ENCODE measurements at places on chromosomes 2 and 18.

GRCh38 chr2:2933426-2933825 is 444.2 kb downstream of the EIPR1 start:
- DNase-seq = no peak

DNA sequence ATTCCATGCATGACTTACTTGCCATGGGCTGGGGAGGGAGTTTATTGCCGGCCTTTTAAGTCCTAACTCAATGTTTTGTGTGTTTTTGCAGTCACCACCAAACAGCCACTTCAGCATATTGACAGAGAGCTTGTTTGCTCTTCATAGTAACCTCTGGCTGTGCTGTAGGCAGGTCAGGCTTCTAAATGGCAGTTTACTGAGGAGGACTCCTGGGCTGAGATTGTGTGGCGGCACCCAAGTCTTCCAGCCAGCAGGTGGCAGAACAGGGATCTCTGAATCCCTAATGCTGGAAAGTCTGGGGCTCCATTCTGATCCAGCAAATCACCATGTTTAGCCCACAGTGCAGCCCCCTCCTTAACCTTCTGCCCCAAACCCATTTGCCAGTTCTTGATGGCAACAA is 121.2 kb downstream of the CAPN13 start:
- DNase-seq = no peak

DNA sequence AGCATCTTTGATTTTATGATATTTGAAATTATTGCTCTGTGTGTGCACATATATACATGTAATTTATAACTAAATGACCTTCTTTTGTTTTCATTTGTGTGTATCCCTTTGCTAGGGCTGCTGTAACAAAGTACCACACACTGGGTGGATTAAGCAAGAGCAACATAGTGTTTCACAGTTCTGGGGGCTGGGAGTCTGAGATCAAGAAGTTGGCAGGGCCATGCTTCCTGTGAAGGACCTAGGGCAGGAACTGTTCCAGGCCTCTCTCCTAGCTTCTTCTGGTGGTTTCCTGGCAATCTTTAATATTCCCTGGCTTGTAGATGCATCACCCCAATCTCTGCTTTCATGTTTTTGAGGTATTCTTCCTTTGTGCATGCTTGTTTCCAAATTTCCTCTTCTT is 1043.9 kb downstream of the TSN start:
- no peak for DNase-seq

GRCh38 chr18:70499218-70499691 is 210.4 kb downstream of the SOCS6 start:
- DNase-seq = no peak

DNA sequence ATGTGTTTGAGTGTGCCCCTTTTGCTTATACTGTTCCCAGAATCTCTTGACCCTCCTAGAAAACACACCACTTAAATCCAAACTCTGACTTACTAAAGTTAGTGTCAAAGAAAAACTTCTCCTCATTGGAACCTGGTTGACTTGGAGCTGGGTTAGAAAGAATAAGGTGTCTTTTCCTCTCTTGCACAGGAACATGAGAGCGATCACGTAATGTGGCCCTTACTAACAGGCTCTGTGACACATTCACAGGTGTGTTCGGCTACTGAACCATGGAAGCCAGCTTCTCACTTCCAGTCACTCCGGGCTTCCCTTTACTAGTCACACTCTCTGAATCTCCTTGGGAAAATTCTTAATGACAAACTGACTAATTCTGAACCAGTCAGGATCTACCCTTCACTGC is 5.4 kb upstream of the POU3F3 start:
- DNase-seq = peak; percentile 72

DNA sequence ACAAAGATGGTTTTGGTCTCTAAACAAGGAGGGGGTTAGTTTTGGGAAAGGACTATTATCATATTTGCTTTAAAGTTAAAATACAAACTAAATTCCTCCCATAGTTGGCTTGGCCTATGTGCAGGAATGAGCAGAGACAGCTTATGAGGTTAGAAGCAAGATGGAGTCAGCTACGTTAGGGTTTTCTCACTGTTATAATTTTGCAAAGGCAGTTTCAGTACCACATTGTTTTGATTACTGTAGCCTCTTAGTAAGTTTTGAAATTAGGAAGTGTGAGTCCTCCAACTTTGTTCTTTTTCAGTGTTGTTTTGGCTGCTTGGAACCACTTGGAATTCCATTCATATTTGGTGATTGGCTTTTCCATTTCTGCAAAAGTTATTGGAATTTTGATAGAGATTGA is 23.4 kb downstream of the LCLAT1 start:
- DNase-seq = no peak

DNA sequence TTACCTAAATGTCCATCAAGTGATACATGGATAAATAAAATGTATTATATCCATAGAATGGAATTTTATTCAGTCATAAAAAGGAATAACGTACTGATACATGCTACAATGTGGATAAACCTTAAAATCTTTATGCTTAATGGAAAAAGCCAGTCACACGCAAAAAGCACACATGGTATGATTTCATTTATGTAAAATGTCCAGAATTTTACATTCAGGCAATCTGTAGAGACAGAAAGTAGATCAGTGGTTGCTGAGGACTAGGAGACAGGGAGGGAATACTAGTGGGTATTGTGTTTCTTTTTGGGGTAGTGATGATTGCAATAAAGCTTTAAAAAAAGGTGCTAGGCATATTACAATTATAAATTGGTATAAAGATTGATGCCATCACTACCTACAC is 30.7 kb upstream of the CD302 start:
- no peak for DNase-seq

DNA sequence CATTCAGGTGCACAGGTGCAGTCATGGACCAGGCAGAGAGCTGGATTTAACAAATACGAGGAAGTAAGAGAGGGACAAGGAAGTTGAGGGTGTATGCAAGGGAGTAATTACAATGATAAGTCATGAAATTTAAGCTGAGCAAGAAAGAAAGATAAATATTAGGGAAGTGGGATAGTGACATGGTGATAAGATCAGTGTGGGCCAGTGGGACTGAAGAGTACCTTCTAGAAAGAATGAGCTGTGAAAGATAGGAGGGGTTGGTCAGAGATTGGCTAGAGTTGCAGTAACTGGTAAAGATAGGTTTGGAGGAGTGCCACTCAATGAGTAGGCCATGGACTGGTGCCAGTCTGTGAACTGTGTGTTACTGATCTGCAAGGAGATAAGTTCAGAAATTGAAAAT is 200.8 kb upstream of the SIX3 start:
- peak; percentile 24 for DNase-seq

DNA sequence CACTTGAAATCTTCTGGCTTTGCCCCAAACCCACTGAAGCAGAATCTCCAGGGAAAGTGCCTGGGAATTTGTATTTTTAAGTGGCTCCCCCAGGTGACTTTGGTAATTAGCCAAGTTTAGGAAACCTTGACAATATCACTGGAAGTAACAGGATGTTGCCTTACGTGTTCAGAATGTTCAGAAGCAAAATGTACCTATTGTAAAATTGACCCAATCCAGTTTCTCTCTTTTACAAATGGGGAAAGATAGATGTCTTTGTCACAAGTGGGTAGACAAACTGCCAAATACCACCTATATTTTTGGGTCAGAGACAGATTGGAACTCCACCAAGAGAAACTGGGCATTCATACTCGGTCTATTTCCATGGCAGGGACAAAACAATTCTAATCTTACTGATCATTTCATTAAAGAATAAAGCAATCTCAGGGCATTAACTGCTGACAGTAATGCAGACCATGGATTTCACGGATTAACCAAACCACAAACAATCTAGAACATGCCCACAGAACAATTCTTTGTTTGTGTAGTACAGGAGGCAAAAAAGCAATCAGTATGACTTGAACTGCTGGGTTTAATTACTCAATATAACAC is 255.8 kb downstream of the ERBB4 start:
- peak; percentile 66 for DNase-seq

DNA sequence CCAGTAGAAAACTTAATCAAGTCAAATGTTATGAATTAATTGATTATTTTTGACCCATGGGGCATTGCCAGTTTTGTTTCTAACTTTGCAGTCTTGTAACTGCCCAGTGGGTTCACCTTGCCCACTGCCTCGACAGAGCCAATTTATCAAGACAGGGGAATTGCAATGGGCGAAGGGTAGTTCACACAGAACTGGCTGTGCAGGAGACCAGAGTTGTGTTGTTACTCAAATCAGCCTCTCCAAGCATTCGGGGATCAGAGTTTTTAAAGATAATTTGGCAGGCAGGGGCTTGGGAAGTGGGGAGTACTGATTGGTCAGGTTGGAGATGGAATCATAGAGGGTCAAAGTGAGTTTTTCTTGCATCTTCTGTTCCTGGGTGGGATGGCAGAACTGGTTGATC is 168.5 kb upstream of the COPS8 start:
- DNase-seq = no peak

DNA sequence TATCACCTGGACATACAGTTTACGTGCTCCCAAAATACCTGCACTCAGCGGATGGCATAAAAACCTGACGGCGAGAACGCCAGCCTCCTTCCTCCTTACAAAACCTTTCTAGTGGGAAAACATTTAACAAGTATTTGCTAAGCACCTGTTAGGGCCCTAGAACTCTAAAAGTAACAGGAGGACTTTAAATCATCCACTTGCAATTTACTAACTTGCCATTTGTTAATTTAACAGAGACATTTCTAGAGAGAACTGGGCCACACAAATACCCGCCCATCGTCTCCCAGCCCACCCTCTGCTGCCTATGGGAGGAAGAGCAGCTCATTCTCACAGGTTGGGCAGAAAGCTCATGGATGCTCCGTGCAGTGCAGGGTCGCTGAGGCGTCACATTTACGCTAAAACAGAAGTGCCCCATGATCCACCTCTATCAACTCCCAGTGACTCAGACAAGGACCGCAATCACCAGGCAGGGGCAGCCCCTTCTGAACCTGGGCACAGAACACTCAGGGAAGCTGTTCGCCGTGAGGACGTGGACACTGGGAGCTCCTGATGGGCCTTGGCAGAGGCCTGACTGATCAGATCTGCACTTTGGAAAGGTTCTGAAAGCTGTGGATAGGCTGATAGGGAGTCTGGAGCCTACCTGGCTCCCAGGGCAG is 106.9 kb downstream of the HDAC4 start:
- no peak for DNase-seq

DNA sequence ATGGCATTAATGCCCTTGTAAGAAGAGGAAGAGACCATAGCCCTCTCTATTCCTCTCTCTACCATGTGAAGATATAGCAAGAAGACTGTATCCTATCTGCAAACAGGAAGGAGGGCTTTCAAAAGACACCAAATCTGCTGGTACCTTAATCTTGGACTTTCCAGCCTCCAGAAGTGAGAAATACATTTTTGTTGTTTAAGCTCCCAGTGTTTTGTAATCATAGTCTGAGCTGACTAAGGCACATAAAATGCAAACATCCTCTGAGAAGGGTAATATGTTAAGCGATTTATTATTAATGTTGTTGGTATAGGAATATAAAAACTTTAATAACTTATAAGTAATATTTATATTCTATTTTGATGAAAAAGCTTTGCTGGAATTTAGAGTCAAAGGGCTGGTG is 559.8 kb downstream of the SUCLG1 start:
- no peak for DNase-seq

DNA sequence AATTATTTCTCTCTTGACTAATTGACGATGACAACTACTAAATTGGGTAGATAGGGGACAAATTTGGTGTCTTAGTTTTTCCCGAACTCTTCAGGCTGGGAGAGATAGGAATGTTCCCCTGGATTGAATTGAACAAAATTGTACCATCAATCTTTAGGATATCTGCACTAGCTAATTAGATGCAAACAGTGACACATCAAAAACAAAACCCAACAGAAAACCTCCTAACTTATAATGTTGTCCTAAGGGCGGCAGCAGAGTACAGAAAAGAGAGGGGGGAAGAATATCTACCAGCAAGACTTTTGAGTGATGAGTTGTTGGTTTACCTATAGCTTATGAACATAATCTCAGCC is 342.9 kb downstream of the INSIG2 start:
- peak; percentile 23 for DNase-seq

DNA sequence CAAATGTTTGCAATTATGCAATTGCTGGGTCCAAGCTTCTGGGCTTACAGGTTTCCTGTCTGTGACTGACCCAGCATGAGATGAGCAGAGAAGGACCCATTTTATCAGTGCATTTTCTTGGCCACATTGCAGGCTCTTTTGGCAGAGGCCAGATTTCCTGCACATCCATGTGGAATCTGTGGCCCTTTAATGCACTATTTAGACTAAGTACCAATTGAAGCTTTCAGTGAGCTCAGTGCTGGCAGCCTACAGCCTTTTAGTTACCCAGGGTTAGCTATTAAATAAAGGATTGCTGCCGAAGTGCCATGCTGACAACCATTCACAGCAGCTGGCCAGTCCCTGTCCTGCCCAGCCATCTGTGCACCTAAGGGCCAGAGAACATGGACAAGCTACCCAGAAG is 165.0 kb downstream of the ANKRD30B start:
- no peak for DNase-seq
